ENCODE measurements at places on chromosomes 2 and 18.
A peak's percentile ranks its signal among the peaks of the same experiment; 100 is the strongest.

- peak; percentile 55 for DNase-seq
Measured at GRCh38 chr2:11743846-11744553, 2.4 kb upstream of the LPIN1 start.

DNA sequence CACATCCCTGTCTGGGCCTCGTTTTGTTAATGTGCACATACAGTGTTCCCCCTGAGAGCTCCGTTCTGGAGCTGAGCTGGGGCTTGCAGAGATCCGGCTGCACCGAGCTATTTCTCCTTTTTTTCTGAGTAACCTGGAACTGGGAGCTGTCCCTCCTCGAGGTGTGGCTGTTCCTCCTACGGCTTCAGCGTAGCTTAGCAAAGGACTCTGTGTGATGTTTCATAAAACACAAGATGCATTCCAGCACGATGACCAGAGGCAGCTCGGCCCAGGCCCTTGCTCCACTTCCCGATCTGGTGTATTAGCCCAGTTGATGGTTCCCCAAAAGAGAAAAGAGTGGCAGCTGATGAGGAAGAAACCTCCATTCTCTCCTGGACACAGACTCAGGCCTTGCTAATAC, 103.0 kb downstream of the FAM210A start:
- no peak for DNase-seq

GRCh38 chr18:33735428-33735827, 157.4 kb downstream of the ASXL3 start:
- no peak for DNase-seq

DNA sequence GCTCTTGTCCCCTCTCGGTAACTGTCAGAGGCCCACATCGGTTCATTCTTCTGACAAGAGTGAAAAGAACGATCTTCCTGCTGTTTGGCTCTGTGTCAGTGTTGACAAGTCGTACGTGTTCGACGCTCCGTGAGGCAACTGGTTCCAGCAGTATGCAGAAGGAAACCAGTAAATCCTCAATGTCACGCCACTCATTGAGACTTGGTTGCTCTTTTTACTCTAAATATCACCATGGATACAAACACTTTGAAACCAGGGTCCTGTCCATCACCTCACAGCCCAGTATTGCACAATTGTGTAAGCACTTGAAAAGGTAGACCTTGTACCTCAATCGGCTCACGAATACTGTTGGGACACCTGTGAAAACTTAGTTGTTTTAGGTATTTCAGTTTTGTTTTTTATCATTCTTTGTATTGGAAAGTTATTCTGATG, 136.4 kb downstream of the ZNF407 start:
- no peak for DNase-seq

GRCh38 chr18:28125051-28125450, 51.9 kb downstream of the CDH2 start:
- no peak for DNase-seq

DNA sequence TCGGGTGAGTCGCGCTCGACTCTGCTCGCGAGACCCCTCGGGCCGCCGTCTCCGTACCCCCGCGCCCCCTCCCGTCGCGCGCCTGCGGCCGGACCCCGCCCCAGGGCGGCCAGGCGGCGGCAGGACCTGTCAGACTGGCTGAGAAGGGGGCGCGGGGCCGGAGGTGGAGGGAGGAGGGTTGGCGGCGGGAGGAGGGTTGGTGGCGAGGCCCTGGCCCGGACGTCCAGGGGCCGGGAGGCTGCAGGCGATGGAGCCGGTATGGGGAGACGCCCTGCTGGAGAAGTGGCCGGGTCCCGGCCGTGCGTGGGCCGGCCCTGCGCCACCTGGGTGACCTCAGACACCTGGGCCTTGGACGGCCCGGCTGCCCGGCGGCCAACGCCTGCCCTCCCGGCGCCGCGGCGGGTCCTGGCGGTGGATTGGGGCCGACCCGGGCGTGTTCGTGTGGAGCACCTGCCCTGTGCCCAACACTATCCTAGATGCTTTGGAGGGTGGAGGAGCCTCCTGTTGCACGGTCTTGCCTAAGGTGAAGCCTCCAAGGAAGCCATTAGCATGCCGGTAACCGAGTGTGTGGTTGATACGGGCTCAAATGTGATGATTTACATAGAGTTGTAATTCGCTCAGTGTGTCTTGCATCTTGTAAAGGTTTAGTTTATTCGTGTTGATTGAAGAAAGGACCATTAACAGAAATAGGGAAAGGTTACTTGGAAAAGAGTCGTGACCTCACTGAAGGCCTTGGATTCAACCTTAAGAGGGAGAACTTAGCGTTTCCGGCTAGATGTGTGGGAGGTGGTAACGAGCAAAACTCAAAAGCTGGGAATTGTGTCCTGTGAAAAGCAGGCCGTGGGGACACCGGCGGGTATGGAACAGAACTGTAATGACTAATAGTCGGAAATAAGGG, 550 bp downstream of the MYL12B start:
- no peak for DNase-seq
